Stimulated activated CD4-positive, alpha-beta T cell treated with anti-CD3 and anti-CD28 coated beads, Interleukin-4, amount 100 ng/mL, for 4 hours (primary cell): ENCODE measurements at places on chromosomes 1 and 21.
A peak's percentile ranks its signal among the peaks of the same experiment; 100 is the strongest.

DNA sequence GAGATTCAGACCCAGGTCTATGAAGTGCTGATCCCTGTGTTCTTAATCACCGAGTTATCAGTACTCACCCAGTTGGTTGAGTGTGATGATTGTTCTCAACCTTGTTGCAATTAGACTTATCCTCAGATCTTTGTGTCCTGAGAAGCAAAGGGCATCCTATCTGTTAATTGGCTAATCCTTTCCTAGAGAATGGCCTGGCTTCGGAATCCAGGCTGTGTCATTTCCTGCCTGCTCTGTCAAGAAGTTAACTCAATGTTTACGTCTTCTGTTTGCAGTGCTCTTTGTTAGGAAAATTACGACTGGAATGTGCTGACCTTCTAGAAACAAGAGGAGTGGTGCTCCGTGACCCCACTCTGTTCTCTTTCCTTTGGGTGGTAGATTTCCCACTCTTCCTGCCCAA lies 14.7 kb downstream of the GAS5 start:
- DNase-seq: no peak

DNA sequence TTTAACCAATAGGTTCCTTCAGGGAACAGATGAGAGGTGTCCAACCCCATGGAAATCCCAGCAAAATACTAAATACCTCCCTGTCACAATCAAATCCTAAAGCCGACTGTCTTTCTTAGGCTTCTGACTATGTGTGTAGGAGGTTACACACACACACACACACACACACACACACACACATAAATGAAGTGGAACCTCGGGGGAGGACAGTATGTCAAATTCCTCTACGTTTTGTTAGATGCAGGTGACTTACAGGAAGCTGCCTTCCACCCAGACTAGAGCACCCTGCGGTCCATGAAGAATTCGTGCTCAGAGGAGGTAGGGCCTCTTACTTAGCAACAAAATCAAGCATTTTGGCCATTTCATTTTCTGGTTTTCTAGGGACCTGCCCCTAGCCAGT lies 16.4 kb downstream of the RSPH1 start:
- no peak for DNase-seq

DNA sequence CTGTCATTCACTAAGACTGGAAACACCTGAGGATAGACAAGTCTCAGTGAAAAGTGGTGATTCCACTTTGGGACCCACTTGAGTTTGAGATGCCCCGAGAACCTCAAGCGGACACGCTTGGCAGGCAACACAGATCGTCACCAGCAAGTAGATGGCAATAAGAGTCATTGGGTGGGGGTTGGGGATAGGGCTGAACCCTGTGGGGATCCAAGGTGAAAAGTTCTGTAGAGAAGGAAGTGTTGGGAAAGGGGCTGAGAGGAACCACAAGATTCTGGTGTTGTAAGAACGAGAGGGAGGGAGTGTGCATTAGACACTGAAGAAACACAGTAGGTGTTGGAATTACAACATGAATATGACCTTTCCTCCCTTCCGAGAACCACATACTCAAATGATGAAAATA lies 45.4 kb upstream of the TDRD10 start:
- no peak for DNase-seq

- no peak for DNase-seq
Measured at GRCh38 chr1:194071205-194071604, 884.8 kb upstream of the B3GALT2 start.

DNA sequence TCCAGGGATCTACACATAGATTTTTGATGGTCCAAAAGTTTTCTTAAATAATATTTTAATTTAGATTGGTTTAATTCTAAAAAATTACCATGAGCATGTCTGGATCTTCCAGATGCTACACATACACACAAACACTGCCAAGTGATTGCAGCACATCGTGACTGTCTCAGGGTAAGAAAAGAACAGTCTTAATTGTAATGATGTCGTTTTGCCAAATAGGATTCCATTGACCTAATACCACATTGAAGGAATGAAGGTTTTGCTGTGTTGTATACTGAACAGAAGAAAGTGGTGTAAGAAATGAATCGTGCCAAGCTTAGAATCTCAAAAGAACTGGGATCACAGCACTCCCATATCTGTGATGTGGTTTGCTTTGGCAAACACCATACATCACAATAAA lies 633.3 kb upstream of the CAMK1G start:
- DNase-seq: no peak

DNA sequence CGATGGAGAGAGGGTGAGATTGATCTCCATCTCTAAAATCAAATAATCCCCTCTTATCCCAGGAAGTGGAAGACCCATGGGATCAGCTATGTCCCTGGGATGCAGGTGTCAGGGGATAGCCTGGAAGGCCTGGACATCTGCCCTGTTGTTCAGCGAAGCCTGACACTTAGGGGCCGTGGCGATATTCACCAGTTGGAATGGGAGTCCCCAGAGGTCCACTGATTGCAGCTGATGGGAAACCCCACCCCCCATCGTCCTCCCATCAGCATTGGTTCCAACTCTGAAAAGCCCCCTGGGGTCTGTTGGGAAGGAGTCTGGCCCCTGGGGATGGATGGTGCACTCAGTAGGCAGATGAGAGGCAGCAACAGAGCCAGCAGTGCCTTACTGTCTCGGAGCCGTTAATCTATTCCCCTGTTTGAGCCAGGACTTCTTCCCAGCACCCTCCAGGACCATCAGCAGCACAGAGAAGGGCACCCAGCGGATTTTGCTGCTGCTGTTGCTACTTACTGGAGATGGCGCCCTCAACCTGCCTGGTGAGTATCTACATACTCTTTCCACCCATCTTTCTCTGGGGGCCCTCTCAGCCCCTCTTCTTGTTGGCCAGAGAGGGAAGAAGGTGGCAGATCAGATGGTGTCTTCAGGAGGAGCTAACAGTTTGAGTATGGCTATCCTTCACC lies 13.4 kb downstream of the CATSPER4 start:
- DNase-seq: no peak

GRCh38 chr1:154969860-154970452 lies 591 bp downstream of the SHC1 start:
- no peak for DNase-seq

DNA sequence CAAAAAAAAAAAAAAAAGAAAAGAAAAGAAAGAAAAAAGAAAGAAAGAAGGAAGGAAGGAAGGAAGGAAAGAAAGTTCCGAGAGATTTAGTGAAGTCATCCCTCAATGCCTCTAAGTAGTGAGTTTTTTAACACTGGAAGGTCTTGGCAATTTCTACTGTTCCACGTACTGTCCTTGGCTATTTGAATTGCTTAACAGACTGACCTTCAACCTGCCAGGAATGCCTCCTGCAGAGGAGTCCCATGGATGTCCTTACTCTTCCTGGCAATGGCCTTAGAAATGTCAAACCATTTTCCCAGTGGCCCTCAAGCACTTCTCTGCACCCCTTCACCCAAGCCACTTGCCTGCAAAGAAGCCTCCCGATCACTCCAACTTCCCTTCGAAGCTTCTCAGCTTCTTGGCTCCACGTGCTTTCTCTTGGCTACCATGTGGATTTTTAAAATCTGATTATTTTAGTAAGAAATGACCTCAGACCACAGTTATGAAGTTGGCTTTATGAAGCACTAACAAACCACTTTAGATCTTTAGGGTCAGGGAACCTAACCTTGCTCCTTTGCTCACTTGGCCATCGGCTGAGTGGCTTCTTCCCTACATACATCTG lies 43.7 kb upstream of the ABCG1 start:
- DNase-seq: no peak

- no peak for DNase-seq
Measured at GRCh38 chr1:118147522-118147921, 37.5 kb downstream of the SPAG17 start.

DNA sequence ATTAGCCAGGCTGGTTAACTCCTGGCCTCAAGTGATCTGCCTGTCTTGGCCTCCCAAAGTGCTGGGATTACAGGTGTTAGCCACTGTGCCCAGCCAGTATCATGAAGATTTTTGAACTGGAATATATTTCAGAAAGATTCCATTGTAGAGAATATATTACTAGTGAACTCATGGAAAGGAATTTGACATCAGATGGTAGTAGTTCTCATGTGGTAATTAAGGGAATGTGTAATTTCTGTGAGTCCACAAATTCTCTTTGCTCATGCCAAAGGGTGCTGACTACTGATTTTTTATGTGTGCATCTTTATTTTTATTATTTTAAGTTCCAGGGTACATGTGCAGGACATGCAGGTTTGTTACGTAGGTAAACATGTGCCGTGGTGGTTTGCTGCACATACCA lies 10.4 kb downstream of the DTL start:
- no peak for DNase-seq

- no peak for DNase-seq
Measured at GRCh38 chr1:31244326-31244725, 4.6 kb upstream of the NKAIN1 start.

GRCh38 chr21:37848721-37849490 lies 67.4 kb downstream of the KCNJ6 start:
- DNase-seq: no peak

DNA sequence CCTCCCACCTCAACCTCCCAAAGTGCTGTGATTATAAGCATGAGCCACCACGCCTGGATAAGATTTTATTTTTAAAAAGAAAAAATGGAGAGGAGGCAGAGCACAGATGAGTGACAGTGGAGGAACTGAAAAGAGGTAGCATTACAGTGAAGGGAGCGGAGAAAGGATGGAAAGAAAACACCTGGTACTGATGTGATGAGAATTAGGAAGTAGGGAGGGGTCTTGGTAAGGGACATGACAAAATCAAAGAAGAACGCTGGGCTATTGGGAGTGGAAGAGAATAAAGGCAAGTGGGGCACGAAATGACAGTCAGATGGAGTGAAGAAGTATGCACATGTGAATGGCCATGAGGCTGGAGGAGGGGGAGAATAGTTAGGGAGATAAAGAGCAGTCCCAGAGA lies 2.3 kb downstream of the FCRLA start:
- DNase-seq: no peak

DNA sequence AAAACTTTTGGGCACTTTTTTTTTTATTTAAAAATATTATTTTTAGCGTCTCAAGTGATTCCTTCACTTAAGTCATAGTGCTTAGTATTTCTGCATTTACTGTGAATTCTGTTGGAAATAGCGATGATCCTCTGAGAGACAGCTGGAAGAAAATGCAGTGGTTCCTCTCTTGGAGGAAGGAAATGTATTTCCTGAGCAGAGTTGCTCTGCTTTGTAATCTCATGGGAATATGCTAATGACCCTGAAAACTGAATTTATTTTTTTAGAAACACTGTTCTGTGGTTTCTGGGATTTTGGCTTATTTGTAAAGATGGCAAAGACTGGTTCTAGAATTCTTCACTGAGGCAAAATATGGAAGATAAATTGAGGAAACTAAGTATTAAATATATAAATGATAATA lies 88.9 kb downstream of the NTNG1 start:
- DNase-seq: no peak

DNA sequence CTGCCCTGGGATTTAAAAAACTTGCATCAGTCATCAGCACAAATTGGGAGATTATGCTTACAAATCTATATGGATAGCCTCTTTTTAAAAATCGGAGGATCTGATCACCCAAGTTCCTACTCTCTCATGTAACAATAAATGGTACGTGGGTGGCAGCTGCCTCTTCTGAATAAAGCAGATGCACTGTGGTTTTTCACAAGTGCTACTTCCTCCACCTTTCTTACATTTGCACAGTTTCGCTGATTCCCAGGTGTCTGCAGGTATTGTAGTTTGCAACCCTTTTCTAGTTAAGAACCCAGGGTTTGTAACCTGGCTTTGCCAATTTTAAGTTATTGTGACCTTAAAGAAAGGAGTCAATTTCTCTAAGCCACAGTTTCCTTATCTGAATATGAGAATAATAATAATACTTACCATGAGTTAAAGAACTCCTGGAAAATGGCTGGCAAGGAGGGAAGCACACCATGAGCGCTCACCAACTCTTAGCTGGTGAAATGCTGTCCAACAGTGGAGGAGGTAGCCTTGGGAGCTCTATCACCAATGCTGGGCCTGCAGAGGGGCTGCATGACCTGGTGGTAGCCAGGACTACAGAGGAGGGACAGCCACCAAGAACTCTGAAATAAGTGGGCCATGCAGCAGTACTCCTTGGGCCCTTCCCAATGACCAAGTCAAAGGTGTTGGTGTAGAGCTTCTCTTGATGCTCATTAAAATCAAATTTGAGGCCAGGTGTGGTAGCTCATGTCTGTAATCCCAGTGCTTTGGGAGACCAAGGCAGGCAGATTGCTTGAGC lies 30.2 kb upstream of the KCNA2 start:
- no peak for DNase-seq

GRCh38 chr1:47709019-47709871 lies 271.4 kb downstream of the FOXD2 start:
- no peak for DNase-seq

GRCh38 chr1:115426231-115426771 lies 88.3 kb upstream of the NGF start:
- DNase-seq: no peak

DNA sequence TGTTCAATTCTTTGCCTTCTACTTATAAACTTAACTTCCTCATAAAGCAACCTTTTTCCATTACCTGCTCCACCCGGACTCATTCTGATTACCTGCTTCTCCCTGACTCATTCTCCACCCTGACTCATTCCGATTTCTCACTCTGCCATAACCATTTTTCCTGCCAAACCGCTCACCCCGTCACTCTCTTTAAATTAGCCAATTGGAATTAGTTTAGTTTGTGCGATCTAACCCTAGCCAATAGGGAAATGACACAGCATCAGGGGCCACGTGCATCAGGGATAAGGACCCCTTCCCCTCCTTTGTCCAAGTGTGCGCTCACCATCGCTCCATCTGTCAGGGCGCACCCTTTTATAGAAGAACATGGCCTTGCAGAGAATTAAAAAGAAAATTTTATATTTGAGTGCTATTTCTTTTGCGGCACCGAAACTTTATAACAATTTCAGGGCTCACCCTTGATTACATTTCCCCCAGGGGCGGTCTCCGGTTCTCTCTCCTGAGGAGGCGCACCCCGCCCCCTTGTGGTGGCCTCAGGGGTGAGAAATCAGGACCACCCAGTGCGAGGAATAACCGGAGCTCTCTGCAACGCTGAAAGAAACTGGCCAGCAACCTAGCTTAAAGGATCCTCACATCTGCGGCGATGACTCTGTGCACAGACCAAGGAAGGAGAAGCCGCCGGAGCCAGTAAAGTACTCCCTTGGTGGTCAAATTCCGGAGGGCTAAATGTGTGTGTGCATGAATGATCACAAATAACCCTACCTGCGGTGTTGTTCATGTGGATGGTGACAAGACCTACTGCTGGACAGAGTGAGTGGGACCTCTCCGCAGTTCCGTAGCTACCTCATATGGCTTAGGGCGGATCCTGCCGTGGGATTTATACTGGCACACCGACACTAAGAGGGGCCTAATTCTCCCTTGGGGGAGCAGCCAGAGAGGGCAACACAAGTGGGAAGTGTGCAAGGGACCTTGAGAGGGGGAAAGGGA lies 30.3 kb upstream of the CBR3 start:
- peak; percentile 52 for DNase-seq

GRCh38 chr1:218692808-218693207 lies 347.7 kb downstream of the TGFB2 start:
- DNase-seq: no peak
